ENCODE measurements at places on chromosomes 7 and 10.

- no peak for DNase-seq
Observed at GRCh38 chr10:65491799-65492198, 1434.0 kb upstream of the LRRTM3 start.

DNA sequence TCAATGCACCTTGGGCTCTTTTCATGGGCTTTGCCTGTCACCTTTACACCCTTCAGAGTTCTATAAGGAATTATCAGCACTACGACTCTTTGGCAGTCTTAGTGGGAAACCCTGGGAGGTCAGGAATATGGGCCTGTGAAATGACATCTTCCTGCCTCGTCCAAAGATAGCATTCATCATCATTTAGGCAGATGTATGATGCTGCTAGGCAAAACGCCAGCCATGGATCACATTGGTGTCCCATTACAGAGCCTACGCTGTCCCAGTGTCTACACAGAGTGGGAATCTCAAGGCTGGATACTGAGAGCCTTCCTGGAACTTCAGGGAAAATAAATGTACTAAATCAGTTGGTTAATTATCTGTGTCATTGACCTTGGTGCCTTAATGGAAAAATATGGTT lies 259.4 kb upstream of the CELF2 start:
- no peak for DNase-seq

DNA sequence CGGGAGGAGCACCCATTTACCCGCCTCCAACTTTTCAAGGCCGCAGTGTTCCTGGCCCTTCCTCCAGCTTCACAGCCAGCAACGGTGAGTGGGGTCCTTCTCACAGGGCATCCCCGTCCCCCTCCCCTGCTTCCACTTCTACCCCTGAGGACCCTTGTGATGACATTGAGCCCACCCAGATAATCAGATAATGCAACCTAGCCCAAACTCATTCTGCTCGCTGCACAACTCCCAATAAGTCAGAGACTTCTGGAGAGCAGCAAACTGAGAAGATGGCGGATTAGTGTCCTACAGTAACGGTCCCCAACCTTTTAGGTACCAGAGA lies 74.5 kb downstream of the OAT start:
- DNase-seq = no peak

GRCh38 chr10:17712717-17713471 lies 39.1 kb upstream of the TMEM236 start:
- DNase-seq = no peak

DNA sequence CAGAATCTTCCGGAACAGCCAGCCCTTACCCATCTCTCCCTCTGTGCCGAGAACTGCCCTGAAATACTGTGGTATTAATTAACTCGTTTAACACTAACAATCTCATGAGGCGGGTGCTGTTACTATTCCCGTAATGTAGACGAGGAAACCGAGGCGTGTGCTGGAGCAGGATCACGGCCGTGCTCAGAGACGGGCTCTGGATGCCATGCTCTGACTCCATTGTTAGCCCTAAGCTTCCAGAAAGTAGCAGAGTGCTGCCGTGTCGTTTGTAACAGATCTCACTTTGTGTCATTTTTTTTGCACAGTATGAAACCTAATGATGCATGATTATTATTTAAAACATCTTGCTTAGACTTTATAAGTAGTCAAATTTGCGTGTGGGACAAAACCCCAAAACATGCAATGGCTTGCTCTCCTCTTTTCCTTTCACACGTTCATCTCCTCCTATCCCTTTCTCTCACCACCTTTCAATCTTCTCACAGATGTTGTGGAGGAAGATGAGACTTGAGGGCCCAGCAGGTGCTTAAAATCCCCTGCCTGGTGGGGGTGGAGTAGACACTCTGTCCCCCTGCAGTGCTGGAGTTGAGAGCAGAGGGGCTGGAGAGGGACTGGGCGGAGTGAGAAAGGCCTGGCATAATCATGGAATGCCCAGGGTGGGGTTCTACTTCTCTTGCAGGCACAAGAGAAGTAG lies 482 bp upstream of the ACTR3C start:
- no peak for DNase-seq

DNA sequence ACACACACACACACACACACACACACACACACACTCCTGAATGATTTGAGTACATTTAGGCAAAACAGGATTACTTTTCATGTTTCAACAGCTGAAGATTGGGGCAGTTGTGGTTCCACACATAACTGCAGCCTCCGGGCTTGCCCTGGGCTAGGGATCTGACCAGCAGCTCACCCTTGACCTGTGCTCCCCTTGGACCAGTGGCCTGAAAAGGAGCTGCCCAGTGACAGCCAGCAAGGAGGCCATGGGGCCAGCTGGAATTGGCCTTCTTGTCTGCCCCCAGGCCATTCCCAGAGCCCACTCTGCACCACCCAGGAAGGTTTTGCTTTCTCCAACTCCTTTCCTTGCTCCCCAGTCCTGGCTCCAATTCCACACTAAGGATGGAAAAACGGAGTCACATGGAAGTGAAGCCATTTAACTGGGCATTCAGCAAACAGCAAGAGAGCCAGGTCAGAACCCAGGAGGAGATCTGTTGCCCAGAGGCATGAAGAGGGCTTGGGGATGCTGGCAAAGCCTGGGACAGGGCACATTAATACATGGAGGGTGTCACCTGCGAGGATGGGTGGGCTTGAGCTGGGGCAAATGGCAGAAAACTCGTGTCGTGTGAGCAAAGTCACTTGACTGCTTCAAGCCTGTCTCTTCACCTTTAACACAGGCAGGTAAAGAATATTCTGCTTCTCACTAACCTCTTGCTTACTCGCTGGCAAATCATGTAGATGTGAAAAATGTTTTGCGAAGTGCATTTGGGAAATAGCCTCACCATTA lies 61.5 kb upstream of the GDF10 start:
- DNase-seq = no peak

- no peak for DNase-seq
Observed at GRCh38 chr10:69574571-69574978, 1.4 kb upstream of the NEUROG3 start.

DNA sequence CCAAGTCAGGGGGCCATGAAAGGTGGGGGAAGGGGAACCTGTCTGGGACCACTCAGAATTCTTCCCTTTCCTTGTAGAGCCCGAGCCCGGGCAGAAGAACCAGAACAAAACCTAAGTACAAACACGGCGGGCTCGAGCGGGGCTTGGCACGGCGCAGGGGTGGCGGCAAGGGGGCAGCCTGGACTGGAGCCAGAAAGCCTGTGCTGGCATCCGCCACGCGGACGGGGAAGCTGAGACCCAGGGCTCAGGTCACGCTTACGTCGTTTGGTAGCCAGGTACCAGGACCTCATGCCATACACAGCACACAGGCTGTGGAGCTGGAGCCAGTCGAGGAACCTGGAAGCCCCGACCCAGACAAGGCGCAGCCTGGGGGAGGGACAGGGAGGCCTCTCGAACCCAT lies 6.6 kb upstream of the GPER1 start:
- DNase-seq = no peak

DNA sequence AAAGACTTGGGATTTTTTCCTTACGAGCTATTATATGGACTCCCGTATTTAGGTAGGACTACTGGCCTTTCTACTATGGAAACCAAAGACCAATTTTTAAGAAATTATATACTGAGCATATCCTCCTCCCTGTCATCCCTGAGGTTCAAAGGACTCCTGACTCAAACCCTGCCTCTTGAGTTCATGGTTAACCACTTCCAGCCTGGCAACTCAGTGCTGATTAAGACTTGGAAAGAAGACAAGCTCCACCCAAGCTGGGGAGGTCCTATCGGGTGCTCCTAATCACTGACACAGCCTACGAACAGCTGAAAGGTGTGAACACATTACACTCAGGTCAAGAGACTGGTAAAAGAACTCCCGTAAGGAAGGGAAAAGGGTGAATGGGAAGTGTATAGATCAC lies 66.8 kb downstream of the LYZL2 start:
- no peak for DNase-seq
